ENCODE measurements at places on chromosomes 5 and 9.

- DNase-seq, result no peak
Observed at GRCh38 chr5:34517249-34517648, 138.9 kb upstream of the RAI14 start.

- no peak for DNase-seq
Observed at GRCh38 chr5:115532517-115532916, 12.1 kb downstream of the FEM1C start.

GRCh38 chr5:40378396-40379177 lies 301.1 kb upstream of the PTGER4 start:
- DNase-seq, result no peak

- no peak for DNase-seq
Observed at GRCh38 chr9:25752398-25752797, 74.2 kb upstream of the TUSC1 start.

DNA sequence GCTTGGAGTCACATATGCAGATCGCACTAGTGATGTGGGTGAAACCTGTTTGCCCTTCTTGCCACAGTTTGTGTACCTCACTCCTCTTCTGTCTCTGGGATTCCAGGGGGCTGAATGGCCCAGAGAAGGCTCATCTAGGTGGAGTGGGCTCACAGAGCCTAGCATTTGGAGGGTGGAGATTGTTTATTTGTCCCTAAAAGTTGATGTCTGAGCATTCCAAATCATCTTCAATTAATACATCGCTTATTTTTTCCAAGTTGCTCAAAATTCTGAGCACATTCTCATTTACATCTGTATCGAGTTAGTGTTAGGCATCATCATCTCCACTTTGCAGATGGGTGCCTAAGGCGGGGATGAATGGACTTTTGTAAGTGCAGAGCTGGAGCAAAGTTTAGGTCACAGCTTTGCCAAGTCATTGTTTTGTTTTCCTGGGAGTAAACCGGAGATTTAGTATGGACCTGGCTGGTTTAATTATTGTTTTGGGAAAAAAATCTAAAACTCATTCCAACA lies 2.0 kb downstream of the ABL1 start:
- no peak for DNase-seq

- no peak for DNase-seq
Observed at GRCh38 chr5:72006361-72006760, 100.9 kb upstream of the MAP1B start.

- no peak for DNase-seq
Observed at GRCh38 chr5:10293907-10294662, 13.6 kb downstream of the CMBL start.

GRCh38 chr9:114001794-114002261 lies 76.3 kb downstream of the AMBP start:
- DNase-seq, result no peak

DNA sequence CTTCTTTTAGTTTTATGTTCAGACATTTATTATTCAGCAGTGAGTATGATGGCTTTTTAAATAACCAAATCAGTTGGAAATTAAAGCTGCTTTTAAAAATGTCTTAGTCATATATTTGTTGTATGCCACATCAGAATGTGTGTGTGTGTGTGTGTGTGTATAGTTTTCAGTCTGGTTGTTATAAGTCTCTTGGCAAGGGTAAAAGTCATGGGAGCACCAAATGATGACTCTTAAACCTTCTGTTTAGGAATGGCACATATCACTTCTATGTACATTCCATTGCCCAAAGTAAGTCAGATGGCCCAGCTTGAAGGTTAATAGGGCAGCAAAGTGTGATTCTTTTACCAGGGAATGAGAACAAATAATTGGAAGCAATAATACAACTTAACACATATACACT lies 135.9 kb downstream of the RNF180 start:
- DNase-seq, result no peak

- DNase-seq, result no peak
Observed at GRCh38 chr9:81207651-81208050, 481.7 kb downstream of the TLE1 start.

- no peak for DNase-seq
Observed at GRCh38 chr5:102388235-102388634, 92.2 kb upstream of the SLCO4C1 start.

- peak; percentile 31 for DNase-seq
Observed at GRCh38 chr5:175464074-175464941, 14.1 kb upstream of the SFXN1 start.

- DNase-seq, result no peak
Observed at GRCh38 chr5:90398726-90399125, 10.8 kb downstream of the CETN3 start.

- DNase-seq, result no peak
Observed at GRCh38 chr9:18428661-18429060, 45.3 kb upstream of the ADAMTSL1 start.

GRCh38 chr9:36140086-36141084 lies 3.9 kb downstream of the GLIPR2 start:
- DNase-seq, result no peak

DNA sequence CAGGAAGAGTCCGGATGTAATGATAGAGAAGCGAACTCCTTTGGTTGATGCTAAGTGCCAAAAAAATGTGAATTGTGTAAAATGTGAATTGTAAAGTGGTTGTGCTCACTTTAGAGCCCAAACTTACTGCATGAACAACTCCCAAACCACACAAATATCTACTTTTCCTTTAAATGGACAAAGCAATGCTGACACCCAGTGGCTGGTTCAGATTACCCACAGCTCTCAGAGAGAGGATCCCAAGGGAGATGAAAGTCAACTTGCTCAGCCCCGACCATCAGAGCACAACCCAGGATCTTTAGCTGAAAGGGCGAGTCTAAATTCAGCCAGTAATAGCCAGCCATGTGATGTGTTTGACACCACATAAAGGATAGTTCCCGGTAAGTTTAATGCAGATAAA lies 133.7 kb downstream of the NMUR2 start:
- no peak for DNase-seq

DNA sequence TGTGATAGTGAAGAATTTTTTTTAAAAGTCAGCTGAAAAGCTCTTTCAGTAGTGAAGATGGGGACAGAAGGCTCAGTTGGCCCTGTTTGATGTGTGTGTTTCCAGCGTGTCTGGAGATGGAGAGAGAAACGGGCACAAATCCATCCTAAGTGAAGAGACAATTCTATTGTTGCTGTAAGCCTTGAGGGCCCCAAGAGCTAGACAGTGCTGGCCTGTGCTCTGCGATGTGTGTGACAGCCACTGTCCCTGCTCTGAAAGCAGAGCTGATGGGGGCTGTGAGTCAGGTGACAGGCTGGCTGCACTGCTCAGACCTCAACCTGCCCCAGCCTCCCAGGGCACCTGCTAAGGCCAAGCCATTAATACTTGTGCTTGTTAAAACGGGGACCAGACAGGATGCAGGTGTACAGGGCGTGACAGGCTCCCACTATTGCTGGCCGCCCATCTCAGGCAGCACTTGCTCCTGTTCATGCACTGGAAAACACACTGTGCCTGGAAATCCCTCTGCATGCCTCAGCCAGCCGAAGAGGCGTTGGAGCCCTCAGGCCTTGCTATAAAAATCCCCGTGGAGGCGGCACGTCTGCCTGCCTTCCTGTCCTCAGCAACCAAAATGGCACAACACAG lies 44.6 kb upstream of the SEMA4D start:
- no peak for DNase-seq

GRCh38 chr9:131936929-131937328 lies 142.7 kb downstream of the MED27 start:
- no peak for DNase-seq

- DNase-seq, result no peak
Observed at GRCh38 chr5:178388386-178389025, 155.9 kb upstream of the PHYKPL start.

Measured in stimulated activated CD8-positive, alpha-beta memory T cell treated with anti-CD3 and anti-CD28 coated beads, Interleukin-7, amount 100 ng/mL, for 1 hour (primary cell).